Brain microvascular endothelial cell (primary cell): ENCODE measurements at places on chromosomes 4 and X.

DNA sequence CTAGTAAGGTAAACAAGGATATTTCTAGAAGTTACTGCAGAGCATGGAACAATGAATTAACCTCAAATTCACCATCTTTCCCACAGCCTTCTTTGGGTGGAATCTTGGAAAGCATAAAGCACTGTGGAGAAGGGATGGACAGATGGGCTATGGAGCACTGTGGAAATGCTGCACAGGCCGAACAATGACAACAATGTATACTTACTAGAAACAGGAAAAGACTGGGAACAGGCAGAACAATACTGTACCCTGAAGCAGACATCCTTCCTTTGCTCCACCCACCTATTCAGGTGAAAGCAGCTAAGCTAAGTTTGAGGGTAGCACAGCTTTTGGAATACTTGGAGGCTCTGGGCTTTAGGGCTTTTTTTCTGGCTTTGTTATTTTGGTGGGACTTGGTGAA lies 250.6 kb upstream of the KLF8 start:
- DNase-seq = no peak

DNA sequence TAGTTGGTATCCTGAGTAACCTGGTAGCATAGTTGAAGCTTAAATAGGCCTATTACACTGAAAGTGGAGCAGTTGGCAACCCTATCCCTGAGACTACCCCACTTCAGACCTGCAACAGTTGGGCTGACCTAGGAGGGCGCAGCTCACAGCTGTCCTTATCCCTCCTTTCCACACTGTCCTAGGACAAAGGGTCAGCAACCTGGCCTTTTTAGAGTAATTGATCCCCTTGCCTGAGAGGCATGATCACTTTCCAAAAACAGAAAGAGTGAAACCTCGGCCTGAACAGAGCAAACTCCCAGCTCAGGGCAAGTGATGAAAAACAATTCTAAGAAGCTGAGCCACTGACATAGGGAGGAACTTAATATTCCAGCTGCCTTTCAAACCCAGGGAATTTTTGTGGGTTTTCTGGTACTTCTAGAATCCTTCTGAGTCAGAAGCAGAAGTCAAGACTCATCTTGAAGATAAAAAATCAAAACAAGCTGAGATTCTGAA lies 94.9 kb upstream of the MYOZ2 start:
- DNase-seq = peak; percentile 80

- no peak for DNase-seq
Observed at GRCh38 chrX:14676431-14676830, 147.1 kb downstream of the GLRA2 start.

DNA sequence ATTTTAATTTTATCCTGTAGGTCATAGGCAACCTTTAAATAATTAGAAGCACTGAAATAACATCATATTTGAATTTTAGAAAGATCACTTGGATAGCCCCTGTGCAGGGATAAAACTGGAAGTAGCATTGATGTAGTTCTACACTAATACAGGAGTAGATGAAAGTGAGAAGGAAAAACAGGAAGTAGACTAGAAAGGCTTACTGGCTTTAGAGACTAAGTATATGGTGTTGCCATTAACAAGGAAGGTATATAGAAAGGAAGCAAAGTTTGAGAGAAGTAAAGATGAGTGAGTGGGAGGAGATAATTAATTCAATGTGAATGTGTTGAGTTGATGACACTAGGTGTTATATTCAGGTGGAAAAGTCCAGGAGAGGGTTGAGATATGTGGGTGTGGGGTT lies 73.1 kb upstream of the EPGN start:
- no peak for DNase-seq

DNA sequence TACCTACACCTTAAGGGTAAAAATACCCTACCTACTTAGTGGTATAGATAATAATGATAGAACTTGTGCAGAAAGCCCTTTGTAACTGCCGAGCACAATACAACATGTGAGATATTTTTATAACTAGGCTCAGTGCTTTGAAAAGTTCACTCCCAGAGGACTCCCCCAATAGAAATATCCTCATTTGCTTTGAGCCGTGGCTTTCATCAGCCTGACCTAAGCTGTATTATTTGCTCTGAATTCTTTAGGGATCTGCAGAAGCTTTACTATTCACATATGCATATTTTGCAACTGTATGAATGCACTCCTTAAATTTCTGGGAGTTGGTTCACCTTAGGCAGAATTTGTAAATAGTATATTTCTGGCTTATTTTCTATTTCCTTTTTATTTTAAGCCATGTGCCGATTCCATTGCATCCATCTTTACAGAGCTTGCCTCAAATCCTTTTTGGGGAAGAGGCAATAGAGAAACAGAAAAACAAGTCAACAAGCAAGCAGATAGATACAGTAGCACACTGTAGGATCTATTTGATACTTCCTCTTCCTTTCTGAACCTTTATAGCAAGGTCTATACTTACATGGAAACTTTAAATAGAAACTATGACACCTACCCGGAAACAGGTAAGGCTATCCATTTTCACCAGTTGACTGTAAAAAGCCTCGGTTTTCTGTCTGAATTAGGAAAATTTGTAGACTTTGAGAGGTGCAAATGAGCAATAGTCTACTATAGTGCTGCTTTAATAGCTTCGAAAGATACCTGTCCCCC lies 242.5 kb upstream of the VCX3A start:
- DNase-seq = no peak

GRCh38 chr4:53732661-53733060 lies 141.4 kb upstream of the LNX1 start:
- DNase-seq = no peak
